ENCODE measurements at places on chromosomes 7 and 10.

- peak; percentile 89 for DNase-seq
These were observed 506.4 kb upstream of the C7orf33 start for GRCh38 chr7:148084138-148084537.

- DNase-seq, result no peak
These were observed 302.5 kb downstream of the ACTR3B start for GRCh38 chr7:153061910-153062528.

GRCh38 chr7:149431486-149432120, 29.3 kb downstream of the ZNF777 start:
- no peak for DNase-seq

DNA sequence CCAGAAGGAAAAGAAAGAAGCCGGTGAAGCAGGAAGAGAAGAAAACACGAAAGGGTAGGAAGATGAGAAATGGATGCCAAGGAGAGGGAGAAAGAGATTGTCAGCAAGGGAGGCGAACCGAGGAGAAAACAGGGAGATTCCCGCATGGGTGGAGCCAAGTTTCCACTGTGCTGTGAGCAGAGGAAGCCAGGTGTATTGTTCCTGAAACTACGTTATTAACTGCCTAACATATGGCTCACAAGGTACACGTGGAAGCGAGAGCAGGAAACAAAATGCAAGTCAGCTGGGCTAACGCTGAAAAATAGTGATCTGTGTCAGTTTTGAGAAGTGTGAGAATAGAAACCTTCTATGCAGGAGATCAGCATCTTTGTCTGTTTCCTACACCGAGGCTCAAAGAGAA, 20.4 kb upstream of the HIPK2 start:
- no peak for DNase-seq

DNA sequence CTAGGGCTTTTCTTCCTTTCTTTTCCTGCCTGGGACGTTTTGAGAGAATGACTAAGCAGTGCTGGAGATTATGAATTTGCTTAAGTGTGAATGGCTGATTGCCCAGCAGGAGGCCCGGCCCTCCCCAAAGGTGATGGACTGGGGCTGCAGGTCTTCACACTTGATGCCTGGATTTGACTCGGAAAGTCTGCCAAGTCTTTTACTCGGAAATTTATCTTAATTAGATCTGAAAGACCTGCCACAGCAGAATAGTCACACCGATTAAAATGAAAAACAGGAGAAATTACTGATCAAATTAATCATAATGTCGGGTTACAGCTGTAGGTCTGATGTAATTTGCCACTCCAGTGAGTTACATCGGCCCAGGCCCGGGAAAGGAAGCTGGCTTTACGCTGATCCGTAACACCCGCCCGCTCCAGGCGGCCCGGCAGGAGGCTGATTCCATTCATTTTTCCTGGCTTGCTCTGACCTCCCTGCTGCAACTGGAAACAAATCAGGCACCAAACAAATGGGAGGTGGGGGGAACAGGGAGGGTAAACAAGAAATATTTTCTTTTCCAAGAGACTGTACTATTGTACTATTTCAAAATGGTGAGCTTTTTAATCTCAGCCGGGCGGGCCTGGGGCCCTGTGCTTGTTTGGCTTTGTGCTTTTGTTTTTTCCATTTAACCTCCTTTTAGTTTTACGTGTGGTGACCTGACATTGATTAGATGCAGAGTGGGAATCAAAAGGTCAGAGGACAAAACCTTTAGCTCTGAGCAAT, 212.4 kb upstream of the YAE1 start:
- DNase-seq, result peak; percentile 2

GRCh38 chr7:22563621-22564241, 63.7 kb upstream of the STEAP1B start:
- DNase-seq, result peak; percentile 55

DNA sequence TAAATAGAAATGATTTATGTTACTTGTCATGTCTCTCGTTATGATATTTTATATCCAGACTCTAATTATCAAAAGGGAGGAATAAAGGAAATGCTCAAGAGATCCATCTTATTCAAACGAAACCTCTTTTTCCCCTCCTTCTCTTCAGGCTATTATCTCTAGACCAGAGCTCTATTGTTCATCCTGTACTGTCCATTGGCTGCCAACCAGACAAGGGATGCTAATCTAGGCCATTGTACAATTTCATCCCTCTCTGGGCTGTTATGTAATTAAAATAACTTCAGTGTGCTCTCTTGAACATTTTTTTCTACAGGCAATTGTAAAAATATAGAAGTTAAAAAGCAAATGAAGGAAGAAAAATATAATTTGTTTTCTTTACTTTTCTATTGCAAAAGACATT, 220.4 kb downstream of the HDAC9 start:
- no peak for DNase-seq

GRCh38 chr7:86966916-86967315, 92.5 kb downstream of the ELAPOR2 start:
- no peak for DNase-seq

GRCh38 chr10:117547716-117548668, 5.4 kb downstream of the EMX2 start:
- no peak for DNase-seq

DNA sequence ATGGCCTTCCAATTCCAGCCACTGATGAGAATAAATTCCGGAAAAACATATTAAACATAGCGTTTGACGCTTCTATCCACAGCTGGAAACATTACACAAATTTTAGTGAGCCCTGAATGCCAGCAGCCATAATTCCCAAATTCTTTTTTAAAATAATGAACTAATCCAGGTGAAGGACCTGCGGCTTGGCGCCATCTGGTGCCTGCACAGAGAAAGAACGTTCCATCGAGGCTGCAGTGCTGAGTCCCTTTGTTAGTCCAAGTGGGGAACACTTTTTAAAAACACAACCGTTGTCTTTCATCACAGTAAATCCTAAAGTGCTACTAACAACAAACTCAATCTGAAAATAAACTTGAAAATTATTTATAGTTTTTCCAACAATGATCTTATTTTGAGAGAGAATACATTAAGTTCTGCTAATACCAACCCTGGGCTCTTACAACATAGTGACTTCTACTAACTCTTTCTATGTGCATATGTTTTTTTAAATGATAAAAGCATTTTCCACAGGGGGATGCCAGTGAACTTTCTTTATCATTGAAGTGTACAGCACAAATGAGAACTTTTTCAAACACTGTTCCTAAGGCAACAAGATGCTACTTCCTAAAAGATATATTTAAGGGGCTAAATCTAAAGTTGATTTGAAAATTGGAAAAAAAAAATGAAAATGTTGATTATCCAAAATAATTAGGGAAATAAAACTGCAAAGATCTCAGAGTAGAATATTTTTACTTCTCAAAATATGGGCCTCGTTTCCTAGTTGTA, 166.9 kb upstream of the RNF32 start:
- peak; percentile 45 for DNase-seq

- DNase-seq, result no peak
These were observed 100.4 kb upstream of the SEMA3D start for GRCh38 chr7:85287106-85287825.

DNA sequence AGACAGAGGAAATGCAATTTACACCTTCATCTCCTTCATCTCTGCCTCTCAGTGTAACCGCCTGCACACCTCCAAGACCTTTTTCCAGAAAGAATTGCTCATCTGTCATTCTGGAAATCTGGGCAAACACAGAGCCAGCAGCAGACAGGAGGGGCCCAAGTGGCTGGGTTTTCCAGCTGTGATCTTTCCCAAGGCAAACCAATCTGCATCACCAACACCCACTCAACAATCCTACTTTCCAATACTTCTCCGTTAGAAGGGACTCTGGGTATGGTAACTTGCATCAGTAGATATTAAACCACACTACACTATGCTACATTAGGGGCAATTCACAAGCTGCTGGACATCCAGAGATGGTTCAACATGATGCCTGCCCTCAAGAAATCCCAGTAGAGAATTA, 781.8 kb upstream of the AUTS2 start:
- DNase-seq, result no peak

DNA sequence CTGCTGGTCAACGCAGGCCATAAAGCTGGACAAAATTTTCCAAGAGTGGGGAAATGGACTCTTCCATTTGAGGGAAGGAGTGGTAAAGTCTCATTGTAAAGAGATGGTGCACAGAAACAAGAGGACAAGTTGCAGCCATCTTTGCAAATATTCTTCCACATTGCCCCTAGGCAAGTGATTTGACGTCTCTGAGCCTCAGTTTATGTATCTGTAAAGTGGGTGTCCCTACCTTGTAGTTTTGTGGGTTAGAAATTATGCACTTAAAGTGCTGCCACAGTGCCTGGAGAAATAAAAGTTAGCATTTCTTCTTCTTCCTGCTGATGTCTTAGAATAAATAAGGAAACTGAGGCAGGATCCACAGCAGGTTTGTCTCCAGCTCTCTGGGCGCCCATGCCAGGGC, 12.1 kb downstream of the ADAMTS14 start:
- no peak for DNase-seq

GRCh38 chr10:96791902-96792301, 40.2 kb upstream of the LCOR start:
- no peak for DNase-seq

DNA sequence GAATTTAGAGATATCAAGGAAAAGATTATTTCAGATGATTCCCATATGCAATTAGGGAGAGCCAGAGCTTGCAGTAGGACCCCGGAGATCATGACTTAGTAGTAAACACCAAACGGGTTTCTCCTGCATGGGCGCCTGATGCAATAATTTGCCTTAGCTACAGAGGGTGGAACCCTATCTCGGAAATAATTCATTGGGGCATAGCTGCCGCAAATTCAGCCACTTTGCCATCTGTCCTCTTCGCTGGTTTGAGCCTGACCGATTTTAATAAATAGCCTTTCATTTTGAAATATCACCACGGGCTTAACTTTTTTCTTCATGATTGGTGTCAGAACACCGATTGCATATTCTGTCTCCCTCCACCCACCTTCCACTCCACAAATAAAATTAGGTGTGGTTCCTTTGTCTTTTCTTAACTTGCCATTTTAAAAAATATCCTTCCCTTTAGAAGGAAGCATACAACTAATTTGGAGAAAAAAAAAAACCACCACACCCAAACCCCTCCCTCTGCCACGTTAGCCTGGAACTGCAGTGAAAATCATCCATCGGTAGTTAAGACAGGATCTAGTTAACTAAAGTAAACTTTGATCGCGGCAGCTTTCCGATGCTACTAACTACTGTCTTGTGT, 1.4 kb downstream of the GARS1 start:
- DNase-seq, result peak; percentile 29

GRCh38 chr7:82263920-82264782, 179.4 kb downstream of the CACNA2D1 start:
- DNase-seq, result peak; percentile 98

- DNase-seq, result no peak
These were observed 67.9 kb upstream of the COL13A1 start for GRCh38 chr10:69733791-69734261.

All from NCI-H1092 treated with DMSO at 0.1 percent for 48 hours (cell line).